ENCODE measurements at places on chromosomes 7 and 10.

DNA sequence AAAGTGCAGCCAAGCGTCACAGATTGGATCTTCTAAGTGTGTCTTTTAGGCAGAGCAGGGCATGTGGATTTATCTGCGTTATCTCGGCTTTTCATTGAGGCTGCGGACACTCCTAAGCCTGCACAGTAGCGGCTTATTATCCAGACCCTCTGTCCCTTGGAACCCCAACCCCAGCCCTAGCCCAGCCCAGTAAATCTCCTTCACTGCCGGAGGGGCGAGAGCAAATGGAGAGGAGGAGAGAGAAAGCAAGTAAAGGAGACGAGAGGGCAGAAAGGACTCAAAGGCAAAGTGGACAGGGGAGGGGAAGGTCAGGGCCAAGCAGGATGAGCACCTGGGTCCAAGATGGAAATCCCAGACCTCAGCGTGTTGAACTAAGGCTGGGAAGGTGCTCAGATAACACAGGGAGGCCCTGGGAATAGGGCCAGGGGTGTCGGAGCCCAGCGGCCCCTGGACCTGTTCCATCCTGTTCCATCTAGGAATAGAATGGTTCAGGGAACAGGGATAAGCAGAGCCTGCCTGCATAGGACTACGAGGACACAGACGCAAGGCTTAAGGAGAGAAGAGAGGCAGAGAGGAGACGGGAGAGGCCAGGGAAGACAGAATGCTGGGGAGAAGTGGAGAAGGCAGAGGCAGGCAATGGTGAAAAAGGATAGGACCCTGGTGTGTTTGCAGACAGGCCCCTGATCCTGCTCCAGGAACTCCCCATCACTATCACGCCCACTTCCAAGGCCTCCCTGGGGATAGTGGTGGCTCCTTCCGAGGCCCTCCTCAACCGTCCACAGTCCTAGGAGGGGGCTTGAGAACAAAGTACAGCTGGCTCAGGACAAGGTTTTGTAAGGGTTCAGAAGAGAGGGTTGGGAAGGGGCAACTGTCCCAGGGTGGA, 99.6 kb downstream of the CHST15 start:
- no peak for DNase-seq

DNA sequence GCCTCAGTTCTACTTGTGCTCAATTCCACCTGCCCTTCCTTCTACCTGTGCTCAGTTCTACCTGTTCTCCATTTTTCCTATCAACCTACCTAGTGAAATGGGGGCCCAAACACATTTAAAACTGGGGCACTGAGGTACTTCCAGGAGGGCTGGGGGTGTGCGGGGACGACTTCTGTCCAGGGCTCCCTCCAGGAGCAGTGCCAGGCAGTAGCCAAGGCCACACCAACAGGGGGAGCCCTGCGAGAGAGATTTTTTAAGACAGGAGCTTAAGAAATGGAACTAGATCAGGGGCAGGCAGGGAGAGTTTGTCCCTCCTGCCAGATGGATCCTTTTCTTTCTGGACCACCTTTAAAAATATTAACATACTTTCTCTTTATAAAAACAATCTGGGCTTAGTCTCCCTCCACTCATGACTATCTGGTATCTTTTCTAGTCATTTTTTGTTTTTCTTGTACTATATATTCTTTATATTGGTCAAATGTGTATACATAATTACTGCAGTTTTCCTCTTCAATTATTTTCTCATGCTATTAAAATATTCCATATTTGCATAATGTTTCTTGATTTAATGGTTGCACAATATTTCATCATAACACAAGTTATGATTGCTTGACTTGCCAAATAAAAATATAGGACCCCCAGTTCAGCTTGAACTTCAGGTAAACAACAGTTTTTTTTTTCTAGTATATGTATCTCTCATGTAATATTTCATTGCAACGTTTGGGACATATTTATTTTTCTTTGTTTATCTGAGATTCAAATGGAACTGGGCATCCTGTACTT, 47.3 kb upstream of the INSYN2A start:
- no peak for DNase-seq

DNA sequence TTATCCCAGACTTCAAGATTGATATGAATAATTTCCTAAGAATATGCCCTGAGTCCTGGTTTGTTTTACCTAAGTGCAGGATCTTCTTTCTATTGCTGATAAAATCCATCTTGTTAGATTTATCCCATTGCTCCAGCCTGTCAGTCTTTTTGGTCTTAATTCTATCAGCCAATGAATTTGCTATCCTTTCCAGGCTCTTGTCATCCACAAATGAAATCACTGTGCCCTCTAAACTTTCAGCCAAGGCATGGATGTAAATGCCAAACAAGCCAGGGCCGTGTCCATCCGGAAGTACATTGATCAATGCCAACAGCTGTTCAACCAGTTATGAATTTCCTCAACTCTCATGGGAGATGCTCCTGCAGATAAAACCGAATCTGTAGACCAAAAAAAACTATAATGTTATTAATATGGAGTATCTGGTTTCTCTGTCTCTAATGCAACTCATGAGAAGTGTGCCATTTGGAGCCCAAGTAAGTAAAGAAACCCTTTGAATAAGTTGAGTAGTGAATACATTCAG, 40.0 kb downstream of the NPY start:
- no peak for DNase-seq

DNA sequence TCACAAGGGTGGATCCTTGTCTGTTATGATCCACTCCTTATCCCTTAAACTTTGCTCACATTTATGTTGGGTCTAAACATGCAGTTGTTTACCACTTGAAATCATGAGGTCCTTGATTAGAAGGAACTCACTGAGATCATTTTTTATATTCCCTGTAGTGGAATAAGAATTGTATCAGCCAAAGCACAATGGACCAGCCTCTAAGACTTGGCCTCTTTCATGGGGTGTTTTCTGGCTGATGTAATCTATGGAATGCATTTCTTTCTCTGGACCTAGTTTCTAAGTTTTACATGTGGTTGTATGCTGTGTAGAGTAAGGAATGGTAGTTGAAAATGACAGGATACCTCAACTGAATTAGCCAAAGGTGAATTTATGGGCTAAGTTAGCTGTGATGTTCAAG, 376.6 kb downstream of the SORCS3 start:
- DNase-seq, result no peak

- no peak for DNase-seq
Observed at GRCh38 chr7:158689488-158689887, 15.1 kb downstream of the NCAPG2 start.

DNA sequence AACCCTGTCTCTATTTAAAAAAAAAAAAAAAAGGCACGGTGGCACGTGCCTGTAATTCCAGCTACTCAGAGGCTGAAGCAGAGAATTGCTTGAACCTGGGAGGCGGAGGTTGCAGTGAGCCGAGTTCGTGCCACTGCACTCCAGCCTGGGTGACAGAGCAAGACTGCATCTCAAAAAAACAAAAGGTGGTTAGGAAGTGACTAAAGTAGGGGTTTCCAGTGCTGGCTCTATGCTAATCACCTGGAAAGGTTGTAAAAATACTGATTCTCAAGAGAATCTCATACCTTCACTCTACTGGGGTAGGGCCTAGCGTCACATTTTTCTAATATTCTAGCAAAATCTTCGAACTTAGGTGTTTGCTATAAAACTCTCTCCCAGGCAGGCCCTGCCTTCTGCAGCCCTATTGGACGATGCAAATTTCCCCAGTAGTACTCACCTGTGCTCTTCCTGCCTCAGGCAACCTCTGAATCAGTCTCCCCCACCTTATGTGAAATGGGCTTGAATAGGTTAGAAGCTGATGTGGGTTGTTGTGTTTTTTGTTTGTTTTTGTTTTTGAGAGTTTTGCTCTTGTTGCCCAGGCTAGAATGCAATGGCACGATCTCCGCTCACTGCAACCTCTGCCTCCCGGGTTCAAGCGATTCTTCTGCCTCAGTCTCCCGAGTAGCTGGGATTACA, 3.5 kb downstream of the ZP3 start:
- DNase-seq, result no peak

DNA sequence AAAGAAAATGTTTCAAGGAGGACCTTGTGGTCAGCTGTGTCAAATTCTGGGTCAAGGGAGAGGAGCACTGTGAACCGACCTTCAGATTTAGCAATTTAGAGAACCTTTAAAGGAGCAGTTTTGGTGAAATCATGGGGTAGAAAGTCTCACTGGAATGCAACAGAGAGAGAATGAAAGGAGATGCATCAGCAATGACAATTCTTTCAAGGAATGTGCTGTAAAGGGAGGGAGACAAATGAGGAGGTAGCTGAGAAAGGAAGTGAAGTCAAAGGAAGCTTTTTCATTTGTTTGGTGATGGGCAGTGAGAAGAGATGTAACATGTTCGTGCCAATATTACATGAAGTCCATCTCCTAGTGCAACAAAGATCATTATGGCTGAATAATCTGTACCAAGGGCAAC, 166.0 kb downstream of the TSPAN12 start:
- DNase-seq, result no peak

DNA sequence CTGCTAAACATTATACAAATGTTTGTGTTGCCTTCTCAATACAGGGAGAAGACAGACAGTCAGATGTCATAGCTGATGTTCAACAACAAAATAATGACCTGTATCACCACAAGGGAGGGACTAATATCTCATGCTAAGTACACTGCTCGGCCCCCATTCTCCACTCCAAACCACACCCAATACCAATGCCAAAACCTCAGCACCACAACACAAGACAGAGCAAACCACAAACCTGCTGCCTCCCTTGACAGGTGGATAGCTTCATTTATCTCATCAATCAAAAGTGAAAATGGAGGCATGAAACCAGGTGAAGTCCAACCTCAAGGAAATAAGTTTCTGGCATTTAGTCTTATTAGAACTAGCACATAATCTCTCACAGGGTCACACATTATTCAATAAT, 109.5 kb downstream of the PARD3 start:
- no peak for DNase-seq

GRCh38 chr10:124672181-124672638, 72.0 kb downstream of the FAM53B start:
- DNase-seq, result no peak

DNA sequence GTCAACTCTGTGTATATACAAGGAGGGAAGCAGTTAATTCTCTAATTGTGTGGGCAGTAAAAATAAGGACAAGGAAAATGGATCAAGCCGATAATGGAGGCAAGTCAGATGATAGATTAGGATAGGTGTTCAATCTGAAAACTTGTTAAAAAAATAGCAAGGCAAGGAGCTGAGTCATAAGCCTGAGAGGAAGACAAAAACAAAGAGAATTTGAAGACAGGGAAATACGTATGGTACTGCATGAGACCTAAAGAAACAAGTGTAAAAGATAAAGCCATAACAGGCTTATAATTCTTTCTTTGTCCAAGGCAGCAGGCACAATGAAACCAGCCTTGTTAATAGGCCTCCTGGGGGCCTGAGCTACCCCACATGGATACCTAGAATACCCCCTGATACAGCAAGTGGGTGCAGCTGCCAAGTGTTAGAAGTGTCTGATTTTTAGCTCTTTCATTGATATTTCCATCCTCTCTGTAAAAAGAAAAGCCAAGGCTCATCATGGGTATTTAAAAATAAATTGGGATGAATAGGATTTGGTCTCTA, 1570.6 kb upstream of the LRRTM3 start:
- no peak for DNase-seq

- DNase-seq, result peak; percentile 20
Observed at GRCh38 chr10:6171881-6172695, 30.6 kb upstream of the PFKFB3 start.

GRCh38 chr7:70355198-70356020, 757.1 kb downstream of the AUTS2 start:
- DNase-seq, result no peak

GRCh38 chr7:87083865-87084519, 24.5 kb upstream of the ELAPOR2 start:
- DNase-seq, result no peak

GRCh38 chr10:71769279-71769823, 4.0 kb downstream of the VSIR start:
- DNase-seq, result peak; percentile 37

Measured in stimulated activated naive CD4-positive, alpha-beta T cell treated with Interleukin-2 at 50 U/mL for 16 hours (primary cell).